ENCODE measurements at places on chromosomes 3 and 15.

GRCh38 chr15:64921711-64922110 is 10.0 kb downstream of the ANKDD1A start:
- DNase-seq = no peak

DNA sequence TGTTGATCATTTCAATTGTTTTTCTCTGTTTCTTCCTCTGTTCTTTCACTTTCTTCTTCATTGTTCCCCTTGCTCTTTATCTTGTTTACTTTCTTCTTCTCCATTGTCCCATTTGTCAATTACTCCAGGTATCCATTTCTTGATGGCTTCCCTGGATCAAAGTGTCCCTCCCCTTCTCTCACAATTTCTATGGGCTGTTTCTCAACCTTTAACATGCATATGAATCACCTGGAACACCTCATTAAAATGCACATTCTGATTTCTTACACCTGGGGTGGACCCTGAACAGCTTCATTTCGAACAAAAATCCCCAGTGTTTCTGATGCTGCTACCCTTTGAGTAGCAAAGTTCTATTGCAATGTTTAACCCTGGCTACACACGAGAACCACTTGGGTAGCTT is 454.8 kb downstream of the EPHA6 start:
- DNase-seq = no peak

GRCh38 chr3:58666683-58667082 is at the start of gene FAM3D:
Gene FAM3D (minus strand): TSS chr3:58666774. CDS start chr3:58655563, 11,211 bp downstream.
- DNase-seq = no peak

- DNase-seq = no peak
Measured at GRCh38 chr3:127158614-127159229, 34.2 kb upstream of the PRR23E start.

- DNase-seq = no peak
Measured at GRCh38 chr15:83764201-83764838, 110.4 kb downstream of the ADAMTSL3 start.

DNA sequence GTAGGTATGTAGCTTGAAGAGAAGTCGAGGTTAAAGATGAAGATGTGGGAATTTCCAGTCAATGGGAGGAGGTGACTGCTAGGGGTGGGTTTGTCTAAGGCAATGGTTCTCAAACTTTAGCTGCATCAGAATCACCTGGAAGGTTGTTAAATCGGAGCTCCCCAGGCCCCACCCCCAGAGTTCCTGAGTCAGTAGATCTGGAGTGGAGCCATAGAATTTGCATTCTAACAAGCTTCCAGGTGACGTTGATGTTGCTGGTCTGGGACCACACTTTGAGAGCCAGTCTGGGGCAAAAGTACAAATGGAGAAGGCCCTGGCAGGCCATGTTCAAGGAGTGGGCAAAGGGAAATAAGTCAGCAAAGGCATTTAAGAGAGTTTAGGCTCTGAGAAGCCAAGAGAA is 69.1 kb downstream of the CMTM8 start:
- DNase-seq = no peak

- DNase-seq = no peak
Measured at GRCh38 chr3:58175437-58176184, 35.2 kb downstream of the DNASE1L3 start.

DNA sequence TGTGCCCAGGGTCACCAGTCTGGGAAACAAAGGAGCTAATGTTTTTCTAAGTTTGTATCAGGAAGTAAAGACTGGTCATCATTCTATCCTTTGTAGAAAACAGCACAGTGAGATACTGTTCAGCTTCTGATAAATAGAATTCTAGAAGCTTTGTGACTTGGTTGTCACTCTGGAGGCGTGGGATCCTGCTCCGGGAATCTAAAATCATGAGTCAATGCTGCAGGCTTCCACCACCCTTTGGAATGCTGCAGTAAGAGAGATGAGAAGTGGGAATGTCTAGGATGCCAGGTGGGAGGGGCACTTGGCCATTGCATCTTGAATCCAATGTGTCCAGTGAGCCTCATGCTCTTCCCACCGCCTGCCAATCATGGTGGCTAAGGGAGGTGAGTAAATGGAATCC is 40.9 kb downstream of the SAMMSON start:
- no peak for DNase-seq

Measured in SW 1271 (cell line).